ENCODE measurements at places on chromosomes 2 and 18.

DNA sequence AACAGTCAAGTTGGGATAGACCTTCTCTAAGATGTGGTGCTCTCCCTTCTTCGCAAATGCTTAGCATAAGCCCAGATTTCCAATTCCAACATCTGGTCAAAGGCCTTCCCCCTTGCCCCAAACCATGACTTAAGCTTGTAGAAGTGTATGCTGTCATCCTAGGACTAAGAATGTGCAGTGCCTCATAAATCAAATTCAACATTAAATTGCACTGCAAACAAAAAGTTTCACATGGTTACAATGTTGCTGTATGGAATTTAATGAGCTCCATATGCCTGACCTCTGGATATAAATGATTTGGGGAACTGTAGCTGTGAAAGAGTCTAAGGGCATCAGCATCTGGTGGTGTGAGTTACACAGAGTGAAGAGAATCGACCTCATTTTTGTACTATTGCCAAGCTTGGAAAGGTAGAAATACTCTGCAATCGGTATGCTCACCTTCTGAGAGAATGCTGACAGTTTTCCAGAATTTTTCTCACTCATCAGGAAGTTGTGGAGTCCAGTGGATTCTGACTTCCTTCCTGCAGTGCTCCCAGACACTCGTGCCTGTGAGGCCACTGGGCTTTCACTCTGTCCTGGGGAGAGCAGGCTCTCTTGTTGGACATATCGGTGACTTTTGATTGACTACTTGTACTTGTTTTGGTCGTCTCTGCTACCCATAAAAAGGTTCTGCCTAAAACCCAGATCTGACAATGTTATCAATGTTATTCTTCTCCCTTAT, 40.6 kb downstream of the FASTKD2 start:
- H3K36me3 ChIP-seq = no peaks in the 10 kb centered on the region
- no peaks in the 10 kb centered on the region for H3K27me3 ChIP-seq
- no peak overlapping the region for H3K4me3 ChIP-seq
- H3K4me1 ChIP-seq = peaks cover 4% of the 10 kb centered on the region
- DNase-seq = no peak

DNA sequence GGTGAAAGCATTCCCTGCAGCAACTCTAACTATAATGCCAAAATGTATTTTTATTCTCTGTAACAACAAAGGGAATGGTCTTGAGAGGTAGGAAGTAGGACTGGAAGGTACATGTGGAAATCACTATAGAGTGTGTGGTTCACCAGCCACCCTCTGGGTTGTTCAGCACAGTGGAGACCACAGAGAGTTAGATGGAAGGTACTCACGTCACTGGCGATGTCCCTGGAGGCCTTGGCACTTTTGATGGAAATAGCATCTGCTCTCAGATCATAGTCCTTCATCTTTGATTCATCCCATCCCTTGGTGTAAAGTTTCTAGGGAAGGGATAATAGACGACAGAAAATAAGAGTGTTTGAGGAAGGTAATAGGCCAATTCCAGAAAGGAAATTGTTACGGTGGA, 124.0 kb downstream of the NEB start:
- H3K4me1 ChIP-seq = no peaks in the 10 kb centered on the region
- no peak overlapping the region for H3K27ac ChIP-seq
- H3K4me3 ChIP-seq = no peak overlapping the region
- H3K36me3 ChIP-seq = no peaks in the 10 kb centered on the region

GRCh38 chr18:29154758-29155725, 978.1 kb upstream of the CDH2 start:
- DNase-seq = no peak
- no peaks in the 10 kb centered on the region for H3K4me1 ChIP-seq
- H3K27me3 ChIP-seq = no peaks in the 10 kb centered on the region
- H3K4me3 ChIP-seq = no peak overlapping the region

DNA sequence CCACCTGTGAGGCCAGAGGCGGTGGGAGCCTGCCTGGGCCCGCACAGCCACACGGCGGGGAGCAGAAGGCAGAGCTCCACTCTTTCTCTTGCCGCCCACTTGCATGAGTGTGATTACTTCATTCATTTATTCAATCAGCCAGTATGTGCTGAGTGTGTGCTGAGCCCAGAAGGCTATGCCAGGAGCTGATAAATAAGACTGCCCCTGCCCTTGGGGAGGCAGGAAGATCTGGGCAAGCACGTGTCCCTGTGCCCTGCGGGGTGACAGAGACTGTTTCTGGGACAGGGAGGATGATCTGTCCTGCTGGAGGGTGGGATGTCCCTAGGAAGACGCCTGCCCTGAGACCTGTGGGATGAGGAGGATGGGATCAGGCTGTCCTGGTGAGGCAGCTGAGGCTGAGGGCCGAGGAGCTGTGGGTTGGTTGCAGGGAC, 250.8 kb downstream of the DYSF start:
- DNase-seq = no peak
- no peak overlapping the region for H3K27ac ChIP-seq
- H3K27me3 ChIP-seq = no peaks in the 10 kb centered on the region
- H3K36me3 ChIP-seq = no peaks in the 10 kb centered on the region
- H3K4me1 ChIP-seq = peaks cover 84% of the 10 kb centered on the region

DNA sequence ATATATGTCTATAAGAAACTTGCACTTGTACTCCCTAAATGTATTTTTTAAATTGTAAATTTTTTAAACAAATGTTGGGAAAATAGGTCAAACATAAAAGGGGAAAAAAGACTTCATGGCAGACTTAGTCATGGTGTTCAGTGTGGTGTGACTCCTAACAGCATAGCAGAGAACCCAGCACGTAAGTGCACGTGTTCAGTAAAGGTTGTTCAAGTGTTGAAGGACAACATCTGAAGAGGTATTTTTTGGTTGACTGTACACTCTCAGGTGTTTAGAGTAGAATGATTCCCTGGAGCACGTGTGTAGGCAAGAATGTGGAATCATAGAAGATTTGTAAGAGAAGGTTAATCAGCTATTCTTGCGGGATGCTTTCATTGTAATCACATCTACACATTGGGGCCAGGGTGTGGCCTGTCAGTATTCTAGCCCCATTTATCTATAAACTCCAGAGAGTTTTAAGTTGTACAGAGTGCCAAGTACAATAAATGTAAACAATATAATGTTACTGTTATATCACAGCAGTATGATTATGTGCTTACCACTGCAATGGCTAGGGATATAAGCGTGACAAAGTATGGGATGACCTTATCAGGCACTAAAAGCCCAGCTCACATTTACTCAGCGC, 106.8 kb downstream of the CRIM1 start:
- no peak overlapping the region for H3K4me3 ChIP-seq
- no peaks in the 10 kb centered on the region for H3K27me3 ChIP-seq
- no peak for DNase-seq
- H3K36me3 ChIP-seq = no peaks in the 10 kb centered on the region

- no peaks in the 10 kb centered on the region for H3K4me1 ChIP-seq
- H3K4me3 ChIP-seq = no peak overlapping the region
- no peak for DNase-seq
Observed at GRCh38 chr2:150188177-150188576, 299.3 kb downstream of the RND3 start.

GRCh38 chr2:207055257-207055656, 110.5 kb downstream of the KLF7 start:
- H3K27ac ChIP-seq = no peak overlapping the region
- DNase-seq = no peak
- H3K36me3 ChIP-seq = no peaks in the 10 kb centered on the region
- H3K4me3 ChIP-seq = no peak overlapping the region
- peaks cover 9% of the 10 kb centered on the region for H3K4me1 ChIP-seq

DNA sequence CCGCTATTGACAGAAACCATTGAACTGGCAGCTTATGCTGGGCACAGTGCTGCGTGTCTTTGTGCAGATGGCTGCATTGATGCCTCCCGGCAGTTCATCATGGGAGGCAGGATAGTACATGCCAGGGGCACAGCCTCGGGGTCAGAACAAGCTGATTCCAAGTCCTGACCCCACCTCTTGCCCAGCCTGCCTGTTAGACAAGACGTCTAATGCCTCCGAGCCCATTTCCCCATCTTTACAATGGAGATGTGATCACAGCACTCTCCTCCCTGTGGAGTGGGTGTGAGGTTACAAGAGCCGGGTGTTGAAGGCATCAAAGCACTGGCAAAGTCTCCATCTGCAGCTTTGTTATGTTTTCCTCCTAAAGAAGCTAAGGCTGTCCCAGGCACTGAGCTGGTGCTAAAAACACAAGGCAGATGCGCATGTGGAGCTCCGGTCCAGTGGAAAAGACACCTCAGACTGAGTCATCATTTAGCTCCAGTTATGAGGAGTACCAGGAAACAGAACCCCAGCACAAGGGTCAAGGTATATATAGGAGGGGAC, 125.7 kb upstream of the EPAS1 start:
- H3K27ac ChIP-seq = no peak overlapping the region
- H3K4me1 ChIP-seq = peaks cover 18% of the 10 kb centered on the region
- no peak for DNase-seq
- H3K36me3 ChIP-seq = no peaks in the 10 kb centered on the region
- H3K27me3 ChIP-seq = no peaks in the 10 kb centered on the region

GRCh38 chr18:35277633-35278032, 12.4 kb downstream of the ZSCAN30 start:
- H3K36me3 ChIP-seq = no peaks in the 10 kb centered on the region
- no peak for DNase-seq
- no peak overlapping the region for H3K27ac ChIP-seq
- no peaks in the 10 kb centered on the region for H3K27me3 ChIP-seq
- H3K4me3 ChIP-seq = no peak overlapping the region
- H3K4me1 ChIP-seq = no peaks in the 10 kb centered on the region

DNA sequence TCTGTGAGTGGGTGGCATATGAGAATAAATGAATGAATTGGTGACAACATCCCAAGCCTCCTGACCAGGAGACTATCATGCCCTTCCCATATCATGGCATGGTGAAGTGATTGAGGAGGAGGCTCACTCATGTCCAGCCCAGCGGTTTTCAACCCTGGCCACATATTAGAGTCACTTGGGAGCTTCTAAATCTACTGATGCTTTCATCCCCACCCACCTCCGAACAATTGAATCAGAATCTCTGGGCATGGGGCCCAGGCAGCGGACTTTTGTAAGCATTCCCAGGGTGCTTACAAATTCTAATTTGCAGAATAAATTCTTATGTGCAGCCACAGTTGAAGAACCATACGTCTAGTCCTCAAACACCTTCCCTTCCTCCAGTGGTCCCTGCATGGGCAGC, 81.7 kb upstream of the SEC11C start:
- no peak for DNase-seq
- H3K36me3 ChIP-seq = no peaks in the 10 kb centered on the region
- no peaks in the 10 kb centered on the region for H3K27me3 ChIP-seq
- no peak overlapping the region for H3K4me3 ChIP-seq
- H3K27ac ChIP-seq = peak overlapping the region; percentile 33

DNA sequence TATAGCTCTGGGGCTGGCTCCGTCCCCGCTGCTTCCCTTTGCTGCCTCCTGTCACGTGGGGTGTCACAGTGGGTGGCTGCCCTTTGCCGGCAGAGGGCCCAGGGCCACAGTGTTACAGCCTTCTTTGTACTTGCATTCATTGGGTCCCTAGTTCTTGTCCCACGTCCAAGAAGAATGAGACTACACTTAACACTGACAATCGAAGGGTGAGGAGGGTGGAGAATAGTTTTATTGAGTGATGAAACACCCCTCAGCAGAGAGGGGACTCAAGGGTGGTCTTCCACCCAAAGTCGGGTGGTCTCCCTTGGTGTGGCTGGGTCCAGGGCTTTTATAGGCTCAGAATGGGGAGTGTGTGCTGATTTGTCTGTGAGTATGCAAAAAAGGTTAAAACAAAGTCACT, 1.9 kb downstream of the ATG4B start:
- no peak for DNase-seq
- peaks cover 52% of the 10 kb centered on the region for H3K4me1 ChIP-seq
- no peak overlapping the region for H3K27ac ChIP-seq
- peak overlapping the region; percentile 94 for H3K4me3 ChIP-seq
- peaks cover 15% of the 10 kb centered on the region for H3K36me3 ChIP-seq

DNA sequence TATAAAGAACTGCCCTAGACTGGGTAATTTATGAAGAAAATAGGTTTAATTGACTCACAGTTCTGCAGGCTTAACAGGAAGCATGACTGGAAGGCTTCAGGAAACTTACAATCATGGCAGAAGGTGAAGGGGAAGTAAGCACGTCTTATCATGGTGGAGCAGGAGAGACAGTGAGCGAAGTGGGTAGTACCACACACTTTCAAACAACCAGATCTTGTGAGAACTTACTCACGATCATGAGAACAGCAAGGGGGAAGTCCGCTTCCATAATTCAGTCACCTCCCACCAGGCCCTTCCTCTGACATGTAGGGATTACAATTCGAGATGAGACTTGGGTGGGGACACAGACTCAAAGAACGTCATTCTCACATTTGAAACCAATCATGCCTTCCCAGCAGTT, 260.1 kb upstream of the FAM98A start:
- no peak overlapping the region for H3K4me3 ChIP-seq
- no peak overlapping the region for H3K27ac ChIP-seq
- no peaks in the 10 kb centered on the region for H3K27me3 ChIP-seq
- no peak for DNase-seq
- no peaks in the 10 kb centered on the region for H3K4me1 ChIP-seq

GRCh38 chr18:27599202-27599829, 414.2 kb upstream of the CHST9 start:
- no peaks in the 10 kb centered on the region for H3K27me3 ChIP-seq
- no peak overlapping the region for H3K27ac ChIP-seq

DNA sequence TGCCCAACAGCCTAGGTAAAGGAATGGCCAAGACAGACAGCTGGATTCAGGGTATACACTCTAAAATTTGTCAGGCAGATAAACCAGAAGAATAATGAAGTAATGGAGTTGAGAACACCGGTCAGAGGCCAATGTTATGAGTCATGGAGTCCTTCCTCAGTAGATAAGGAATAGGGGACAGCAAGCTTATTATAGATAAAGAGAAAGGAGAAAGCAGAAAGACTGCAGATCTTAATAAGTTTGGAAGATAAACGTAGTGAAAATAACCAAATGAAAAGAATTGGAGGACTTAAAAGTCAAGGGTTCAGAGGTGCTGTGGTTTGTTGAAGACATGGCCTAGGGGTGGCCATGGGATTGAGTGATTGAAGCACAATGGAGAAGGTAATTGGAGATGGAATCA, 63.5 kb upstream of the NFE2L2 start:
- DNase-seq = no peak
- H3K36me3 ChIP-seq = no peaks in the 10 kb centered on the region
- H3K27me3 ChIP-seq = no peaks in the 10 kb centered on the region
- H3K4me3 ChIP-seq = no peak overlapping the region

- H3K4me1 ChIP-seq = no peaks in the 10 kb centered on the region
- H3K27me3 ChIP-seq = no peaks in the 10 kb centered on the region
- peaks cover 15% of the 10 kb centered on the region for H3K36me3 ChIP-seq
- H3K4me3 ChIP-seq = no peak overlapping the region
- no peak for DNase-seq
Observed at GRCh38 chr2:39736640-39737039, 42.4 kb downstream of the THUMPD2 start.

DNA sequence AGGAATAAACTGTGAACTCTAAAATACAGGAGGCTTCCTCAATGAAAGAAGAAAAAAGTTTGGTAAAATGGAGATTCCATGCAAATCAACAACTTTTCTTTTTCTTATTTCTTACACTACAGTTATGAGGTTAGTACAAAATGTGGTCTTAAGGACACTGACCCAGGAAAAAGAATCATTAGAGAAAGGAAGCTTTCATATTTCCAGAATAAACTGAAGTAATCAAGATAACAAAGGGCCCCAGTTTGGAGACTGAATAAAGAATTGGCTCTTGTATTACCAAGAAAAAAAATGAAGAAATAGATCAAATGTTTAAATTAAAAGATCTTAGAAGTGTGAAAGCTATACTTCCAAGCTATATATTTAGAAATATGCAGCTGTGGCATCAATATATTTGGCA, 72.3 kb downstream of the SLC66A3 start:
- H3K27me3 ChIP-seq = no peaks in the 10 kb centered on the region
- no peak for DNase-seq
- no peak overlapping the region for H3K4me3 ChIP-seq
- no peak overlapping the region for H3K27ac ChIP-seq
- H3K4me1 ChIP-seq = peaks cover 11% of the 10 kb centered on the region
